Thymus (tissue), 14 donors: ENCODE measurements at places on chromosomes 2 and 18. TPM values are rescaled to one million over a fixed set of nuclear protein-coding genes. Genes with fewer than 3 reads are reported as not detected.

Gene ADGRF3
- polyA plus RNA-seq = 0.39 TPM

Gene CAPN14
- polyA plus RNA-seq = 0.62 TPM

GRCh38 chr2:224584785-224585210 lies 365 bp downstream of the CUL3 start:
- peak; percentile 35 for DNase-seq

DNA sequence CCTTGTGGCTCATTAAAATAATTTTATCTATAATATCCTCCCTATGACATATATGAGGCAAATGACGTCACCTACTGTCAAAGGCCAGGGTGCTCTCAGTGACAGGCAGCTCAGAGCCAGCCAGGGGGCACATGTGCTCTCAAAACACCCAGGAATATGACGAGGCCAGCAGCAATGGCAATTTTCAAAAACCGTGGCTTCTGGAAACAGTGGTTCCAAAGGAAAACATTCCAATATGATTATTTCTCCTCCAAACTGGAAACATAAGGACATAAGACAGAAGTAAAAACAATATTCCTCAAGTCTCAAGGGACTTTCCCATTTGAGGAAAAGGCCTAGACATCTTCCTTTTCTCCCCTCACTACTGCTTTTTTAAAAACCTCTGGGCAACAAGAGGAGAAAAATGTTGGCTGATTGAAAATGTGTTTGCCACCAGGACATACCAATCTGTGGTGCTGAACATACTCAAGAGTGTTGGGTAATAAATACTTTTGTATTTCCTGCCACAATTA lies 40.8 kb downstream of the RNF152 start:
- no peak for DNase-seq

DNA sequence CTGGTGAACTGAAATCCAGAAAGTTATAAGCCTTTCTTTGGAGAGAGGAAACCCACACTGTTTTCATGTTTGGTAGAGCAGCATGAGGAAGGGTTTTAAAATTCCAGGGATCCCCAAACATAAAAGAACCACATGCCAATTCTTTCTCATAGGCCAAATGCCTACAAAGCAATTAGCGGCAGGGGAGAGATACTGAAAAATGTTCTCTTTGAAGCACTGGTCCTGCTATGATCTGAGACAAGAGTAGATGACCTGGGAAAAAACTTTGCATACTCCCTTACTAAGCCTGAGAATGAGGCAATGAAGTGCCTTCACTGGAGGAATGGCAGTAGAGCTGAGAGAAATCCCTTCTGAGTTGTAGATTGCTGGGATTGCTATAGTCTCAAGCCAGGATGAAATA lies 1261.7 kb downstream of the DSC3 start:
- no peak for DNase-seq

DNA sequence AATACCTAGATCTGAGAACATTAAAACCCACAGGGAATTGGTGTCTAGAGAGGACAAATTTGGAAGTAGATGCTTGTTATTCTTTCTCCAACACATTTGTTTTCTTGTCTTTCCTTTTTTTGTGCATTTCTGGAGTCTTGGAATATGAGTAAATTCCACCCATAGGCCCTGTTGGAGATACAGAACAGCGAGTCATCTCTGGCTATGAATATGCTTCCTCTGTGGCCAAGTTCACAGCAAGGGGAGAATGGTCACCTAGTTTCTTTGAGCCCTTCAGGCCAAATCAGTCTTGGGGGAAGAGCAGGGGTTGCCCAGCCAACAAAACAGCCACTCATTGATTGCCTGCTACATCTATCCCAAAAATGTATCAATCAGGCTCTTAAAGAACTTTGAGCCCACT lies 31.3 kb downstream of the SP140L start:
- DNase-seq = no peak

DNA sequence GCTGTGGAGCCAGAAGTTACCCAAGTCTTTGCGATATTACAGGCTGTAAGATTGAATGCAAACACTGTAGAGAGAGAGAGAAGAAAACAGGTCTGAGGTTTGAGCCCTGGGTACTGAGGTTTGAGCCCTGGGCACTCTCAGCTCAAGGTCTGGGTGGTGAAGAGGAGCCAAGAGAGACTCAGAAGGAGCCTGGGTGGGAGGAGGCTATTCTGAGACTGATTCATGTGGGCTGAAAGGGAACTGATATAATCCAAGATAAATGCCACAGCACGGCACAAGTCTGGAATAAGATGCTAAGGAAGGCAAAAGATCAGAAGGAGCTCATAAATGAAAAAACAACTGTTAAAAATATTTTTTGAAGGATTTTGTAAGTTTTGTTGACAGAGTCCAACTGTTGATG lies 407.6 kb upstream of the HS6ST1 start:
- peak; percentile 47 for DNase-seq

- no peak for DNase-seq
Observed at GRCh38 chr18:10057401-10057893, 143.6 kb downstream of the VAPA start.

DNA sequence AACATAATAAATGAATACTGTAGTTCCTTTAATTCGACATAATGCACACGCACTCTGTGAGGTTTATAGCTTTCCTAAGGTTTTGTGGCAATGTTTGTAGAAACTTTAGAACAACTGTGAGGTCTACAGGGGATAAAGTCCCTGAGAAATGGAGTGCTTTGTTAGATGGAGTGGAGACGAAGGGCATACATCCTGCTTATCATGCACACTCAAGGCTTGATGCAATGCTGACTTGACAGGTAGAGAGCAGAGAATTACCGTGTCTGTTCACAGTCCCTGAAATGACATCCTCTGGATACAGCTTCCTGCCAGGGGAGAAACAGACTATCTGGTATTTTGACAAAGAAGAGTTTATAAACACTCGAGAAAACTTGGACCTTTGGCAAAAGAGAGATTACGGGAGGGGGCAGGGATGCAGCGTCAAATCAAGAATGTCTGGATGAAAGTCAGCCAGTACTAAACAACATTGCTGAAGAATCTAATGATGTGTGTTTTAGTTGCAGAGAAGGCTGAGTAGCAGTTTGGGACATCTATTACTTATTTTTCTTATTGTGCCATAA lies 766.9 kb upstream of the ZEB2 start:
- no peak for DNase-seq
